Smooth muscle cell of trachea (primary cell): ENCODE measurements at places on chromosomes 11 and 22. TPM values are rescaled to one million over a fixed set of nuclear protein-coding genes. Genes with fewer than 3 reads are reported as not detected.

Gene SYT8
- not detected in 2 replicates for total RNA-seq

Gene TSG101
- 58.9 and 69.4 TPM in 2 replicates for total RNA-seq

Gene TRPM5
- total RNA-seq: not detected in 2 replicates

Gene SHISAL1
- 1.2 and 9.6 TPM in 2 replicates for total RNA-seq

Gene RFPL2
- total RNA-seq: not detected in 2 replicates

Gene UBQLNL
- 0.15 and 0.17 TPM in 2 replicates for total RNA-seq

Gene PGA4
- total RNA-seq: 0.66 TPM in 1 of 2 replicates, not detected in the other

Gene RAG2
- total RNA-seq: not detected in 2 replicates
